ENCODE measurements at places on chromosomes 2 and 18.

GRCh38 chr2:47016172-47016913 lies 100.7 kb upstream of the MCFD2 start:
- DNase-seq = no peak

GRCh38 chr2:45397292-45397691 lies 213.8 kb downstream of the SRBD1 start:
- DNase-seq = no peak

DNA sequence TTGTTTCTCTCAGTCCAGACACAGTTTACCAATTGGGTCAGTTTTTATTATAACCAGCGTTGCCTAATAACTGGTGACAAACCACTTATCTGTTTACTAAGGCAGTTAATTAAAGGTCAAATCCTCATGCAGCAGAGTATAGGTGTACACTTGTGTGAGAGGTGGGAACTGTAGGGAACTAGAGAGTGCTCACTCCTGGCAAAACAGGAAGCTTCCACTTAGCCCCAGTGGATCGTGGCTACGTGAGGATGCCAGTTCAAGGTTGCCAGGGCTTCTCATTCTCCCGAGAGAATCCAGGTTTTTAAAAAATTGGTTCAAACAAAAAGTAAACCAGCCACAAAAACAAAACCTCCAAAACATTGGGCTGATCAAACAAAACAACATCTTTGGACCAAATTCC lies 8.1 kb downstream of the CYBRD1 start:
- no peak for DNase-seq

DNA sequence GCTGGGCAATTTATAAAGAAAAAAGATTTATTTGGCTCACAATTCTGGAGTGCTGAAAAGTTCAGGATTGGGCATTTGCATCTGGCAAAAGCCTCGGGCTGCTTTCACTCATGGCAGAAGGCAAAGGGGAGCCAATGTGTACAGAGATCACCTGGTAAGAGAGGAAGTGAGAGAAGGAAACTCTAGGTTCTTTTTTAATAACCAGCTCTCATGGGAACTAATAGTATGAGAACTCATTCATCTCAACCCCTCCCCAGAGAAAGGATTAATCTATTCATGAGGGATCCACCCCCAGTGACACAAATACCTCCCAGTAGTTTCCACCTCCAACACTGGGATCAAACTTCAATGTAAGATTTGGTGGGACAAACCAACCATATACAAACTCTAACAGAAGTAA lies 129.0 kb downstream of the EVA1A start:
- no peak for DNase-seq

DNA sequence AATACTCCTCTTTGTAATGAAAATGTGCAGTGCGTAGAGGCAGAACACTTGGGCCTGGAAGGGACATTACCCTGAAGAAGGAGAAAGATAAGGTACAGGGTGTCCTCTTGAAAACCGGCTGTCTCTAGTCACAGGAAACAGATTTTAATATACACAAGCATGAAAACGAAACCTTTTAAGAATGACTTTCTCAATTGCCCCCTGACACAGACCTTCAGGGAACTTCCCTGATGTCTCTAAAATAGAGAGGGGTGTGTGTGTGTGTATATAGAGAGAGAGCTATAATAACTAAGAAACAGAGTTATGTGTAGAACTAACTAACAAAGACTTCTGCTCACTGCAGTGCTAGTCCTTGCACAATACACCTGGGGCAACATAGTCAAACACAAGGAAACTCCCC lies 780.0 kb downstream of the CNTNAP5 start:
- DNase-seq = no peak

DNA sequence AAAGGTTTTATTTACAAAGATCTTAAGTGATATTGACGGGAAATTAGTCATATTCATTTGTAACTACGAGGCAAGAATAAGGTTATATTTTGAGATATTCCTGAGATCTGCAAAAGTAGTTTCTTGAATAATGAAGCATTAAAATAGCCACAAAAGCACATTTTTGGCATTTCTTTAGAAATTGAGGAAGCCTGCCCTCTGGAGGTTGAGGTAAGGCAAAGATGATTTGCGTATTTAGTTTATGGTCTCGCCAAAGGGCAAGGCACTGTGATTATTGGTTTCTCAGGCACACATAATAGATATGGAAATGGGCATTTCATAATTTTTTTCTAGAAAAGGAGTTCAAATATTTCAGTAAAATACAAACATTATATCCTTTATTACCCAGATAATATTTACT lies 143.7 kb upstream of the RPRM start:
- DNase-seq = no peak

All from activated T-helper 1 cell treated with Interleukin-2 at 50 U/mL for 16 hours (primary cell).